ENCODE measurements at places on chromosomes 2 and 18.

DNA sequence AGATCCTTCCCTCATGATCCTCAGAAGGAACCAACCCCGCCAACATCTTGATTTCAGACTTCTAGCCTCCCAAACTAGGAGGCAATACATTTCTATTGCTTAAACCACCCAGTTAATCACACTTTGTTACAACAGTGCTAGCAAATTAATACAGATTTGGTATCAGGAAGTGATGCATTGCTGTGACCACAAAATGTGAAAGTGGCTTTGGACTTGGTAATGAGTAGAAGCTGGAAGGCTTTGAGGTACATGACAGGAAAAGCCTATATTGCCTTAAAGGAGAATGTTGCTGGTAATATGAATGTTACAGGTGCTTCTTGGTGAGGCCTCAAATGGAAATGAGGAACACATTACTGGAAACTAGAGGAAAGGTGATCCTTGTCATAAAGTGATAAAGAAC lies 260.3 kb downstream of the SATB2 start:
- no peak for DNase-seq

GRCh38 chr2:241269707-241270520 lies 45.6 kb downstream of the HDLBP start:
- DNase-seq = no peak

GRCh38 chr2:27803046-27803445 lies 31.5 kb downstream of the MRPL33 start:
- DNase-seq = no peak

- DNase-seq = no peak
Observed at GRCh38 chr2:198653311-198653710, 804.4 kb downstream of the SATB2 start.

DNA sequence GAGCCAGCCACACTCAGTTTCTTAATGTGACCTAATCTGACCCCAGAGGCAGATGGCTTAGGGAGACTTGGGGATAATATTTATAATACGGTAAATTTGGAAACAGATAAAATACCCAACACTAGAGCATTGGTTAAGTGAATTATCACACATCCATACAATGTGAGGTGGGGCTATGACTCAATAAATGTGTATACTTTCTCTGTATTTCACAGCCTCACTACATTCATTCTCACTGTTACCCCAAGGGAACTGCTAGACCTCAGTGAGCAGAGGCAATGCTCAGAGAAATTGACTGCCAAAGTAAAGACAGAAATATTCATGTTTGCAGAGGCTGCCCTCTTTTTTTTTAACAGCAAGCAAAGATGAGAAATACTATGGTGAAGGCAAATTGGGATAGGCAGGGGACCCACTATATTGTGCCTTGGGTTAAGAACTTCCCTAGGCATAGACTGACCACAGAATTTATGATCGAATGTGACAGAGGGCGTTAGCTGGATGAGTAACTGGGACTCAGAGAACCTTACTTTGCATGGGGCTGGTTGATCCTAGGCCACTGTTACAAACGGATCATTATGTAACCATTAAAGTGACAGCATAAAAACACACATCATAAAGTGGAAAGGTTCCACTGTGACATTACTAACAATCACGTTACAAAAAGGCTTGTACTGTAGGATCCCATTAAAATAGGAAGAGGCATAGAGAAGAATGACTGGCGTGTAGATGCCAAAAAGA lies 246.0 kb upstream of the LYPD1 start:
- no peak for DNase-seq

- DNase-seq = no peak
Observed at GRCh38 chr18:58438161-58438957, 190.5 kb downstream of the ALPK2 start.

GRCh38 chr2:8592736-8593135 lies 89.1 kb upstream of the ID2 start:
- DNase-seq = no peak

GRCh38 chr2:3461801-3462492 lies 57.4 kb downstream of the ADI1 start:
- DNase-seq = no peak

All from activated CD4-positive, alpha-beta T cell treated with anti-CD3 and anti-CD28 coated beads for 1 hour (primary cell).